MV-4-11 (cell line): ENCODE measurements at places on chromosomes 16 and 17.

DNA sequence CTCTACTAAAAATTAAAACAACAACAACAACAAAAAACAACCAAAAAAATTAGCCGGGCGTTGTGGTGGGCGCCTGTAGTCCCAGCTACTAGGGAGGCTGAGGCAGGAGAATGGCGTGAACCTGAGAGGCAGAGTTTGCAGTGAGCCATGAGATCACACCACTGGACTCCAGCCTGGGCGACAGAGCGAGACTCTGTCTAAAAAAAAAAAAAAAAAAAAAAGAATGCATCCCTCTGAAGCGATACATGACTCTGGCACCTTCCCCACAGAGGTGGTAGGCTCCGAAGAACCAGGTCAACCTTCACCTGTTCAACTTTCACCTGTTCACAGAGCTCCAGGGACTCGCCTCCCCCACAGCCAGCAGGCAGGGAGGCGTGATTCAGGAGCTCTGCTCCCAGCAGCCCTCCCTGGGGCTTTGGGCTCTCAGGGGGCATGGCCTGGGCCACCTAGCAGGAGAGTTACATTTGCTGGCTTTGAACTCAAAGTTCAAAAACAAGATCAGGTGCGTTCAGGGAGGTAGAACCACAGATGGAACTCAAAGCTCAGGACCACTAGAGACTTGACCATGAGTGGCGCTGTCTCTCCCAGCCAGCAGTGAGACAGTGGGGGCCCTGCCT lies 5.6 kb downstream of the VAC14 start:
- DNase-seq: no peak

DNA sequence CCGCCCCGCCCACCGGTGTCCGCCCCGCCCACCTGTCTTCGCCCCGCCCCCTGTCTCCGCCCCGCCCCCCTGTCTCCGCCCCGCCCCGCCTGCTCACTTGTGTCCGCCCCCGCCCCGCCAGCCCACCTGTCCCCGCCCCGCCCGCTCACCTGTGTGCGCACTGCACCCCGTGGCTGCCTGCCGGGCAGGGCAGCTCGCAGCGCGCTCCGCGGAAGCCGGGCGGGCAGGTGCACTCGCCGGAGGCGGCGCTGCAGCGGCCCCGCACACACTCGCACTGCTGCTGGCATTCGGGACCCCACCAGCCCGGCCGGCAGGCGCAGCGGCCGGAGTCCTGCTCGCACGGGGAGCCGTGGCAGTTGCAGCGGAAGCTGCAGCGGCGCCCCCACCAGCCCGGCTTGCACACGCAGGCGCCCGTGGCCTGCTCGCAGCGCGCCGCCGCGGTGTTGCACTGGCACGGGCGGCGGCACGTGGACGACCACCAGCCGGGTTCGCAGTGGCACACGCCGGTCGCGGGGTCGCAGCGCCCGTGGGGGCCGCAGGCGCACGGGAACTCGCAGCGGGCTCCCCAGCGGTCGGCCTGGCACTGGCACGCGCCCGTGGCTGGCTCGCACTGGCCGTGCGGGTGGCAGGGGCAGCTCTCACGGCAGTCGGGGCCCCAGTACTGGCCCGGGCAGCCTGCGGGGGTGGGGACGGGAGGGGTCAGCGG lies 2.1 kb downstream of the SCARF1 start:
- DNase-seq: peak; percentile 14

- DNase-seq: no peak
Observed at GRCh38 chr17:38687286-38687685, 12.5 kb upstream of the EPOP start.

- peak; percentile 18 for DNase-seq
Observed at GRCh38 chr16:47643323-47644000, 182.3 kb downstream of the PHKB start.

DNA sequence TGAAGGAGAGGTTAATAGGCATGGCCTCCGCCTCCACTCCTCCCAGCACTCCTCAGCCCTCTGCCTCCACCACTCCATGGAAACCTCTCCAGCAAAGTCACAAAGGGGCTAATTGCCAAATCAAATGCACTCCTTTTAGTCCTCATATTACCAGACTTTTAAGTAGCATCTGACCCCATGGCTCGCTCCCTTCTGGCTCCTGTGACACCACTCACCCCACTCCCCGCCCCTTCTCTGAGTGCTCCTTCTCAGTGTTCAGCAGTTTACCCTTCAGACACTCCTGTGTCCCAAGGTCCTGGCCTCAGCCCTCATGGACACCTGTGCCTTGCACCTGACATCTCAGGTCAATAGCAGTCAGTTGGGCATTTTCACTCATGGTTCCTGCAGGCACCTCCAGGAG lies 243.5 kb upstream of the CCL2 start:
- DNase-seq: no peak

DNA sequence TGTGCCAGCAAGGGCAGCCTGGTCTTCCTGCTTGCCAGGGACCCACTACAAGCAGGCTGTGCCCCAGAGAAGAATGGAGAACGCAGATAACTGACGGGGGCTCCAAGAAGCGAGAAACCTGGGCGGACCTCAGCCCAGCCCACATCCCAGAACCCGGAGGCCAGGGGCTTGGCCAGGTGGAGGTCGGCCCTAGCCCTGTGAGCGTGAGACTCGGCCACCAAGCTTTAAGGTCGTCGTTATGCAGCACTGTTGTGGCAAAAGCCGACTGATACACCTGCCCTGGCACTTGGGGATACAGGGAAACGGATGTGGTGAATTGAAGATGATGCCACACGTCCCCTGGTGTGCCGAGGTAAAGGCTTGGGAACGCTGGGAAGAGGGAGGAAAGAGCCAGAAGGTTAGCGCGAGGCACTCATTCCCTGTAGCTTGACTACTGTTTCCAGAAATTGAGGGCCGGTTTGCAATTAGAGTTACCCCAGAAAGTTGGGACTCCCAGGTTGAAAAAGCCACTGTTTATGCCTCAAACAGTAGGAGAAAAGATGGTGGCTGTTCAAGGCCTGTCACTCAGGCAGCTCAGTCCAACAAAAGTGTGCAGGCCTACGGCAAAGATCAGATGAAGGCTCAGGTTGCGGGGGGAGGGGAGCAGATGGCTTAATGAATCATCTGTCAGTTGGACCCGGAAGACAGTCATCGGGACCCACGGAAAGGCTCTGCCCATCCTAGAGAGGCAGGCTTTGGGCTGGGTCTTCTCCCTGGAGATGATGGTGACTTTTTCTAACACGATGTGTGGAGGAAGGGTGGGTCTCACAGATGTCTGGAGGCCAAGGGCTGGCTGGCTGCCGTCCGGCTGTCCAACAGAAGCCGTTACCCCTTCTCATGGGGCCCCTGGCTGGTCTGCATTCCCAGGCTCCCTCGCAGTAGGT lies 45.6 kb upstream of the BAHCC1 start:
- peak; percentile 3 for DNase-seq

GRCh38 chr17:42342242-42343008 lies 45.8 kb downstream of the STAT3 start:
- DNase-seq: peak; percentile 87

DNA sequence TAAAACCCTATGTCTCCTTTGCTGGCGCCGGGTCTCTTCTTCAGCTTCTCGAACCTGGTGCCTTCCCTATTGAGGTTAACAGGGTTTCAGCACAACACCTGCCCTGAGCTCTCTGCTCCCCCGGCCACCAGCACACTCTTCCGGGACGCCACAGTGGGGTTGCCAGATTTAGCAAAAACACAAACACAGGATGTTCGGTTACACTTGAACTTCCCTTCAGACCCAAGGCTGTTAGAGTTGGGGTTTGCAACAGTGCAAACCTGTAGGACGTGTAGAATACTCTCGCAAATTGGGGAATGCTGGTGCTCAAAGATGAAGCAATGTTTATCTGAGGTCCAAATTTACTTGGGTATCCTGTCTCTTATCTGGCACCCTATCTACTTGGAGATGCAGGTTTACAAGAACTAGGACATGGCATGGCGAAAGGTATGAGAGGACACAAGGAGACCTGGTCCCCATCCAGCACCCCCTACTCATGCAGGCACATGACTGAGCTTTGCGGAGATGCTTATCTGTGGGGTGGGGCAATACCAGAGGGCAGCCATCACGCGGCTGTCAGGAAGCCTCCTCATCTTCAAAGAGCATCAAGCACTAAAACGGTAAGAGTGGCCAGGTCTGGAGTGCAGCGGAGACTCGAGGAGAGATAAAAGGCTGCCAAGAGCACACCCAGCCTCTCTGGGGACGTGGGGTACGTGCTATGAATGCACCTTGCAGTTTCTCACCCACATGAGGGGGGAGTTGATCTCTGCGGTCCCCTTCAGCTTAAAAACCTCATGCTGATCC lies 52.8 kb downstream of the SDK2 start:
- DNase-seq: no peak

GRCh38 chr17:6530324-6530920 lies 25.9 kb downstream of the PITPNM3 start:
- no peak for DNase-seq

DNA sequence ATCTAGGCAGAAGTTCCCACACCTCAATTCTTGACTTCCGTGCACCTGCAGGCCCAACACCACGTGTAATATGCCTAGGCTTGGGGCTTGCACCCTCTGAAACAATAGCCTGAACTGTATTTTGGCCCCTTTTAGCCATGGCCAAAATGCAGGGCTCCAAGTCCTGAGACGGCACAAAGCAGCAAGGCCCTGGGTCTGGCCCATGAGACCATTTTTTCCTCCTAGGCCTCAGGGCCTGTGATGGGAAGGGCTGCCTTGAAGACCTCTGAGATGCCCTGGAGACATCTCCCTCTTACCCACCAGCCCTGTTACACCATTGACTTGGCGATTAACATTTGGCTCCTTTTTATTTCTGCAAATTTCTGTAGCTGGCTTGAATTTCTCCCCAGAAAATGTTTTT lies 238.6 kb downstream of the CDH13 start:
- no peak for DNase-seq

DNA sequence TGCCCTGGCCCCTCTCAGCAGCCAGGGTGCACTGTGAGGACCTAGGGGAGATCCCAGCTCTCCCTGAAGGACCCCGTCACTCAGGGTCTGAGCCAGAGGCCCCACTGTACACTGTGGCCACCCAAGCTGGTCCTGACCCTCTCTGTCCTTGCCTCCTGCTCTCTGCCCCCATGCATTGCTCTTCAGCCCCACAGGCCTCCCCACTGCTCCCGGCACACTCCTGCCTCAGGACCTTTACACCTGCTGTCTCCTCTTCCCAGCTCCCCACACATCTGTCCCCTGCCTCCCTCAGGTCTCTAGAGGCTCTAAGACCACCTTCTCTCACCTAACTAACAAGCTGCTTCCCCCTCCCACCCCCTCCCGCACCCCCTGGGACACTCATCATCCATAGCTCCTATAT lies 12.9 kb upstream of the RAI1 start:
- no peak for DNase-seq

DNA sequence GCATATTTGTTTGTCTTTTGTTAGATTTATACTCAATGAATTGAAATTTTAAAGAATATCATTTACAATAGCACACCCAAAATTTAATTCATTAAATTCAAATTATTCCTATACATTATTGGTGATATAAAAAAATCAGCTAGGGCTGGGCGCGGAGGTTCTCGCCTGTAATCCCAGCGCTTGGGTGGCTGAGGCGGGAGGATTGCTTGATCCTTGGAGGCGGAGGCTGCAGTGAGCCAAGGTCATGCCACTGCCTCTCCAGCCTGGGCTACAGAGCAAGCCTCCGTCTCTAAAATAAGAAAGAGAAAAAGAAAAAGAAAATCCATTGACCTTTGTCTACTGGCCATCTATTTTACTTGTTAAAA lies 4.5 kb upstream of the PRDM7 start:
- DNase-seq: no peak

GRCh38 chr17:42463976-42464400 lies 5.3 kb downstream of the ATP6V0A1 start:
- no peak for DNase-seq

GRCh38 chr17:5607946-5608345 lies 23.6 kb upstream of the NLRP1 start:
- DNase-seq: no peak
